Panc1 (cell line): ENCODE measurements at places on chromosomes 3 and 15.
A peak's percentile ranks its signal among the peaks of the same experiment; 100 is the strongest.

DNA sequence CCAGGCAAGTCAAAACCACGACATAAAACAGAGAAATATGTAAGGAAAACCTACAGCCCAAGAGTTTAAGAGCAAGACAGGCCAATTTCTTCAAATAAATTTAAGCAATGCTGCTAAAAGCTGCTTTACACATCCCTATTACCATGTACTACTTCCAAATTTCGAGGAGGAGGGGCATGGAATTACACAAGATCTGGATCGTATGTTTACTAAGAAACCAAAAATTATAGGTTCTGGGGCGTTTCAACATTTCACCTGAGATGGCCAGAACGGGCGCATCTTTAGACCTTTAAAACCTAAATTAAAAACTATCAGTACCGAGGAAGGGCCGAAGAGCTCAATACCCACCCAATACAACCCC is 664 bp upstream of the NR2C2 start:
- DNase-seq = no peak

- no peak for DNase-seq
Measured at GRCh38 chr15:25701721-25702465, 161.2 kb downstream of the ATP10A start.

GRCh38 chr3:126018995-126019394 is 50.0 kb downstream of the ROPN1B start:
- no peak for DNase-seq

DNA sequence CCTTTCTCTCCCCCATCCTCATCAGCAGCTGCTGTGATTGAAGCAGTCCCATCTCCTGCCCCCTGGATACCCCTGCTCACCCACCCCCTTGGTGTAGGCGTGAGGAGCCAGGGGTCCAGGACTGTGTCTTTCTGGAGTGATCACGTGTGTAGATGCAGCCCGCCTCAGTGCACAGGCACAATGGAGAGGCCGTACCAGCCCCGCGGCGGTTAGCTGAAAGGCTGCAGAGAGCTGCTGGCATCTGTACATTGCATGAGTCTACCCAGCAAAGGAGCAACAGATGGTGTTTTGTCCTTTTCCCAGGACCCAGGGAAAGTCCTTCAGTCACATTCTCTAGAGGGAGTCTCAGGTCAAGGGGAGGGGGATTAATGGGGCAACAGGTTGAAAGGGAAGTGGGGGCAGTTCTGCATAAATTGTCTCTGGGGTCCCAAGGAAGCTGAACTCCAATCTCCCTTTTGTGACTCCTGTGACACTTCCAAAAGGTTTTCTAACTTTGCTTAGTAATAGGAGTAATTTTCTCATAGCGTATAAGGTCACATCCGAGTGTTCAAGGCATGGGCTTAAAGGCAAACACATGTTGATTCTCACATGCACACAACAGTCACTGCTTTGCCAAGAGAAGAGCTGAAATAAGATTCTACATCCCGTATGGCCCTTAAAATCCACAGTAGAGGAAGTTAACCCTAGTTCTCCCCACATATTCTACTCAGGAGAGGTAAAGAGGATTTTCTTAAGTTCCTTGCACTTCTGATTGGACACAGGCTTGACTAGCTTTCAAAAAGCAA is 7.1 kb downstream of the CSPG5 start:
- no peak for DNase-seq

DNA sequence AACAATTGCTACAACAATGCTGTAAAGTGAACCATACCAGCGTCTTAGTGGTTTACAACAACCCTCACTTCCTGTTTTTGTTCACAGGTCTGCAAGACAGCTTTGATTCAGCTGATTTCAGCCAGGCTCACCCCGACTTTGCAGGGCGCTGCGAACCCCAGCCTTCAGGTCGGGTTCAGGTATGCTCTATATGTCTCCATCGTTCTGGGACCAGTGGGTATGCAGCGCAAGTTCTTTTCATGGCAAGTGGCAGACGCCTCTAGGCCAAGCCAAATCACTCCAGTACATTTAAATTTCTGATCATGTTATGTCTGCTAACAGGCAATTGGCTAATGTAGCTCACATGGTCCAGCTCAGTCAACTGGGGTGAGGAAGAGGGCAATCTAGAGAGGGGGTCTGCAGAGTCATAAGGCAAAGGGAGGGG is 52.4 kb upstream of the RGMA start:
- no peak for DNase-seq

- DNase-seq = peak; percentile 13
Measured at GRCh38 chr15:99409097-99409473, 156.7 kb upstream of the MEF2A start.

DNA sequence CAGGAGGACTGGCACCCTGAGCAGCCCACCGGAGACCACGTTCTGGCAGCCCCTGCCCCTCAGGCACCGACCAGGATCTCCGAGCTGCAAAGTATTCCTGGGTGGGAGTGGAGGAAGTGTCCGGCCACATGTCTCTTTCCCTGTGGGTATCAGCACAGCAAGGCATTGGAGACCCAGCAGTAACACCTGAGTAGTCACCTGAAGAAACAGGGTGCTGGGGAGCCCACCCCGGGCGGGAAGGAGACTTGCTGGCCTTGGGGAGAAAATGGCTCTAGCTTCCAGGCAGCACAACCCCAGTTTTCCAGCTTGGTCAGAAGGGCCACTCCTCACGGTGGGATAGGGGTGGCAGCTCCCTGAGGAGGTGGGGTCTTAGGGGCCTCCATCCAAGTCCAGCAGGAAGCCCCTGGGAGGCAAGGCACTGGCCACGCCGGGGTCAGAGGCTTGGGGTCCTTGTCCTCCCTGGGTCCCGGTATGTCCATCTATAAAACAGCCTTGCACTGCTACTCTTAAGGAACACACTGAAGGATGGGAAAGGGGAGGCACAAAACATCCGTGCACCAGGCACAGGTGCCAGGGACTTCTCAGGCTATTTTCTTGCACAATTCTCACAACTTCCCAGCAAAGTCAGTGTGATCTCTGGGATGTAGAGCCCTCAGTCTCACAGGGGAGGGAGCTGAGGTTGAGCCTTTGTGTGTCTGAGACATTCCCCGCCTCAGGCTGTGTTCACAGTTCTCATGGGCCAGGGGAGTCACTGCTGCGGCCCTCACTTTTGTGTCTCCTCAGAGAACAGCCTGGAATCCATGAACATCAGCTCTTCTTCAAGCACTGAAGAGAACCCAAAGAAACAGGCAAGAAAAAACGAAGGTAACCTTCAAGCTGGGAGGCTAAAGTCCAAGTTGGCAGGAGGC is 11.9 kb downstream of the CFAP100 start:
- no peak for DNase-seq

DNA sequence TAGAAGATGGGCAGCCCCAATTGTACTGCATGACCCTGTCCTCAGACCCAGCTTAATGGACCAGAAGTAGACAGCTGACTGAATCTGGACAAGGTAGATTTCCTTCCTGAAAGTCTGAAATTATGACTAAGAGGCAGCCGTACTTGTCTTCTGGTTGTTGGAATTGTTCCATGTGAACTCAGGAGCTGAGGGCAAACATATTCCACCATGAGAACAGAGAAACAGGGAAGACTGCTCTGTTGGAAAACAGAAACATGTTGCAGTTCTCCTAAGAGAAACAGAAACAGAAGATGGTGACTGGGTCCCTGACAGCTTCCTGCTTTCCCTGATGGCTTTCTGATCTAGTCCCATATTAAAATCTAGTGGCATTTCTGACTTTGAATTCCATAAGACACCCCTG is 24.1 kb downstream of the POPDC2 start:
- DNase-seq = no peak

- DNase-seq = no peak
Measured at GRCh38 chr15:53511175-53511574, 248.3 kb downstream of the WDR72 start.

DNA sequence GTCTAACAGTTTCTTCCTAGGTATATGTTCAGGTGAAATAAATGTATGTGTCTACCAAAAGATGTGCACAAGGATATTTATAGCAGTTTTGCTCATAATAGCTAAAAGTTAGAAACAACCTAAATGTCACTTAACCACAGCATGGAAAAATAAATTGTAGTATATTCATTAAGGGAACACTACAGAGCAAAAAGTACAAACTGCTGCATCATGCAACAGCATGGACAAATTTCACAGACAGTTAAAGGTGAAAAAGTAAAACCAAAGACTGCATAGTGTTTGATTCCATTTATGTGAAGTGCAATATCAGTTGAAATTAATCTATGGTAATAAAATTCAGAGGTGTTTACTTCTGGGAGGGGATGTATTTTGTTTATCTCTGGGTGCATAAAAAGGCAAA is 62.5 kb downstream of the FBXL2 start:
- DNase-seq = no peak

DNA sequence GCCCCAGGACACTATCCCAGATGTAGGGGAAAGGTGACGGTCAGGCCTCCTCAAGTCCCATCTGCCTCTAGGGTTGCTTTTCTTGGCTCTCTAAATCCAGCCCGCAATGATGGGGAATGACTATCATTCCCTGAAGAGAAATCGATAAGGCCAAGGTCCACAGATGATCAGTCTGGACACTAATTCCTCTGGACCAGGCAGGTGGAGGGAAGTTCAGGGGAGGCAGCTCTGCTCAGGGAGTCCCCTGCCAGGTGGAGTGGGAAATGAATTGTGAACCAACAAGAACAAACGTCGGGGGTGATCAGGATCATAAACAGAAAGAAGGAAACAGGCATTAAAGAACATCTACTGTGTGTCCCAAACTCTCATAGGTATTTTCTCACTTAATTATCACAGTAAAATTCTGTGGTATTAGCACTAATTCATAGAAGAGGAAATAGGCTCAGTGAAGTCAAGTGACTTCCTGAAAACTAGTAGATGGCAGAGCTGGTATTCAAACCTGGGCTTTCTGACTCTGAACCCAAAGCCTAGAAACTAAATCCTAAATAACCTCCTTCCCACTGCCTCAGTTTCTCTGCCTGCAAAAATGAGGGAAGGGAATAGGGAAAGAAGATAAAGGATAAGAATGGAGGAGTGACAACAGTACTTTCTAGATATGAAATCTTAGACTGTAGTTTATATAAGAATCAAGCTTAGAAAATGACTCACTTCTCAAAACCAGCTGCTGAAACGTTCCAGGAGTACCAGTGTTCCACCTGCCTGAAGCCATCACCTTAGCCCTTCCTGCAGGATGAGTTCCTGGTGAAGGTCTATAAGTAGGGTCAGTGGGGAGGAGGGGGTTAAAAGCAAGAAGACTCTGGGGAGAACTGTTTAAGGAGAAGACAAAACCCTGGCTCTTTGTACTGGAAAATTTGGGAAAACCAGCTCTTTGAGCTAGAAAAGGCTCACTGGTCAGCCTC is 7.5 kb downstream of the BMF start:
- no peak for DNase-seq

- no peak for DNase-seq
Measured at GRCh38 chr15:51841406-51842040, 12.1 kb downstream of the TMOD3 start.

- no peak for DNase-seq
Measured at GRCh38 chr3:95923496-95924210, 890.7 kb upstream of the EPHA6 start.

GRCh38 chr3:126555795-126556636 is 2.7 kb downstream of the C3orf22 start:
- DNase-seq = no peak

- no peak for DNase-seq
Measured at GRCh38 chr3:14792691-14793121, 26.1 kb upstream of the FGD5 start.

GRCh38 chr15:94400526-94401298 is 169.4 kb downstream of the MCTP2 start:
- DNase-seq = no peak

- DNase-seq = no peak
Measured at GRCh38 chr3:94020293-94020692, 8.1 kb downstream of the STX19 start.

GRCh38 chr3:104273046-104273649 is 1093.6 kb upstream of the ALCAM start:
- DNase-seq = peak; percentile 8

- DNase-seq = peak; percentile 8
Measured at GRCh38 chr3:168511428-168512014, 415.8 kb upstream of the GOLIM4 start.

- no peak for DNase-seq
Measured at GRCh38 chr15:92068121-92068520, 214.6 kb downstream of the SLCO3A1 start.

GRCh38 chr3:59469948-59470723 is 420.3 kb upstream of the CFAP20DC start:
- DNase-seq = no peak

DNA sequence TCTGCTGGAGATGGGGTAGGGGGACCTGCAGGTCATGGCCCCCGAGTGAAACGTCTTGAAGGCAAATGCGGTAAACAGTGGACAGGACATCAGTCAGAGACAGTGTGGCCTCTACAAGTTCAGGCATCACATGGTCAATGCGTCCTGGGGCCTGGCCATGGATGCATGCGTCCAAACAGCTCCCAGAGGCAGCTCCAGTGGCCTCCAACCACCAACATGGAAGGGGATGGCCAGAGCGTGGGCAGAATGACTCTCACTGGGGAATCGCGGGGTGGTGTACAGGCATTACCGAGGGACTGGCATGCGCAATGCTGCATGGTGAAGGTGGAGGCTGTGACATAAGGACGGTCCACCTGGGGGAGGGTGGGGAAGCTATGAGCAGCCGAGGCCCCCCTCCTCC is 35.6 kb upstream of the IQSEC1 start:
- no peak for DNase-seq

DNA sequence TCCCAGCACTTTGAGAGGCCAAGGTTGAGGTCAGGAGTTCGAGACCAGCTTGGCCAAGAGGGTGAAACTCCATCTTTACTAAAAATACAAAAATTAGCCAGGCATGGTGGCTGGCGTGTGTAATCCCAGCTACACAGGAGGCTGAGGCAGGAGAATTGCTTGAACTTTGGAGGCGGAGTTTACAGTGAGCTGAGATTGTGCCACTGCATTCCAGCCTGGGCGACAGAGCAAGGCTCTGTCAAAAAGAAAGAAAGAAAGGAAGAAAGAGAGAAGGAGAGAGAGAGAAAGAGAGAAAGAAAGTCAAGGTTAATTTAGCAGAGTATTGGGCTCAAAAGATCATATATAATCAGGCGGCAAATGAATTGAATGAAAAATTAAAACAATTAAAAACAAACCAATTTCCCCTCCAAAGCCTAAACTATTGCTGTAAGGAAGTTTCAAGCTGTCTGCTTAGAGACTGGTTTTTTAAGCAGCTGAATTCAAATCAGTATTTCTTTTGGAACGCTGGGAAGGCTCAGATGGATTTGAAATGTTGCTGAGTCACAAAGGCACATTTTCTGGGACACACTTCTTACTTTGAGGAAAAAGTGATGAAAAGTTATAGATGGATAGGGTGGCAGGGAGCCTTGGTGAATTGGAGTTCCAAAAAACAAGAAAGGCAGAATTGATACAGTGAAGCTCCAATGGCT is 81.3 kb upstream of the BHLHE40 start:
- DNase-seq = no peak

GRCh38 chr3:31960793-31961431 is 20.1 kb downstream of the OSBPL10 start:
- no peak for DNase-seq

DNA sequence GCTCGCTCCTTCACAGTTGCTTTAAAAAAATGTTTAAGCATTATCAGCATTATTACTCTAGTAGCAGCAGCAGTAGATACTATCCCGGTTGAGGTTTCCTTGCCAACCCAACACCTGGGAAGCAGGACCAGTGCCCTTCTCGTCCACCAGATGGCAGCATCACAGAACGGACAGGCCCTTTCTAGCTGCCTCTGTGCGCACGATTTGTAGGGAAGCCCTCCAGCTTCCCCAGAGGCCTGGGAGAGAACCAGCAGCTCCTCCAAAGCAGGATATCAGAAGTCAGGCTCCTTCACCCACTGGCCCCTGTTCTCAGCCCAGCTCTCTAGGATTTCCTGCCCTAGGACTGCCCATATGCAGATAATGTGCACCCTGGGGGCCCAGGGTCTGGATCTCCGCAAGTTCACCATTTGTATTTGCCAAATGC is 16.8 kb upstream of the ESYT3 start:
- peak; percentile 67 for DNase-seq

- DNase-seq = no peak
Measured at GRCh38 chr3:4507024-4507596, 14.0 kb downstream of the ITPR1 start.
